HuH-7 (cell line): ENCODE measurements at places on chromosomes 16 and 17.

DNA sequence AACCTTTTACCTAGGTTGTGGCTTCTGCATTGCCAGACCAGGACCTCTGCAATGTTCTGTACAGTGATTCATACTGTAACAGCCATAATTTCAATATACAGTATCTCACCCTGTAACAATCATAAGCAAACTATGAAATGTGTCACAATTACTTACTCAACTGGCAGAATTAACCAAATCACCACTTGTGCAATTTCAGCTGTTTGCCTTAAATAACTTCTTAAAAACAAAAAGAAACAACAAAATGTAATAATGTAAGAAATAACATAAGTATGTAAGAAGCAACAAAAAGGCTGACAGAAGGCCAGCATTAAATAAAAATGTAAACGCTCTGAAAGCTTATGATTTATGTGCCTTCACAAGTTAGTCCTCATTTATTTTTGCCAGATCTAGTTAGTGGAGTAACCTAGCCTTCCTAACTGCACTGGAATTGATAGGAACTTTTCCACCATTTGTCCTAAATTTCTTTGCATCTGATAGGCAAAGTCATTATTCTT, 96.9 kb downstream of the SKAP1 start:
- no peak for DNase-seq

DNA sequence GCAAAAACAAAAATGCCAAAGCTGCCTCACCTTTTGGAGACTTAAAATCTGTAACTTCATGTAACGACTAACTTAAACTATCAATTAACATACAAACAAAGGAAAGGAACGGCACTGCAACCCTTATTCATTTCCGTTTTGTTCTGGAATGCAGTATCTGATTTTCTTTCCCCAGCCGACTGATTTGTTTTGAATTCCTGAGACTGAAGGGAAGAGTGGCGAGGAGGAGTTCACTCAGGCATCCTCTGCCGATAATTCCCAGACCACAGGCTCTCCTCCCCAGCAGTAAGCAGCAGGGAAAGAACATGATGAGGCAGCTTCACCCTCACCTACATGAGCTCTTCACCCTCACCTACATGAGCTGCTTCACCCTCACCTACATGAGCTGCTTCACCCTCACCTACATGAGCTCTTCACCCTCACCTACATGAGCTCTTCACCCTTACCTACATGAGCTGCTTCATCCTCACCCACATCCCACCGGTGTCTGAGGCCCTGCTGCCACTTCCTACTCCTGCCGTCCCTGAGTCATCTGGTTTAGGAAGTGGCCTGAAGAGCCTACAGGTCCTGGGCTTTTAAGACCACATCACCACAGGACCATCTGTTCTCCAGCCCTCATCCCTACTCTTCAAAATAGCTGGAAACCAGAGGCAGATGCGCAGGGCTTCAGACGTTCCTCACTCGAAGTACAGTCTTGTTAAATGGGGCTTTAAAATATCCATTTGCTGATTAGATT, 168.0 kb upstream of the RPH3AL start:
- no peak for DNase-seq

GRCh38 chr17:59093145-59093701, 13.5 kb downstream of the TRIM37 start:
- no peak for DNase-seq

- DNase-seq, result no peak
These were observed 190.1 kb downstream of the C16orf78 start for GRCh38 chr16:49563666-49564065.
